Suppressor macrophage treated with lipopolysaccharide for 1 hour (primary cell): ENCODE measurements at places on chromosomes 3 and 15.

GRCh38 chr3:87309601-87310000 is 33.2 kb upstream of the POU1F1 start:
- no peak for DNase-seq

DNA sequence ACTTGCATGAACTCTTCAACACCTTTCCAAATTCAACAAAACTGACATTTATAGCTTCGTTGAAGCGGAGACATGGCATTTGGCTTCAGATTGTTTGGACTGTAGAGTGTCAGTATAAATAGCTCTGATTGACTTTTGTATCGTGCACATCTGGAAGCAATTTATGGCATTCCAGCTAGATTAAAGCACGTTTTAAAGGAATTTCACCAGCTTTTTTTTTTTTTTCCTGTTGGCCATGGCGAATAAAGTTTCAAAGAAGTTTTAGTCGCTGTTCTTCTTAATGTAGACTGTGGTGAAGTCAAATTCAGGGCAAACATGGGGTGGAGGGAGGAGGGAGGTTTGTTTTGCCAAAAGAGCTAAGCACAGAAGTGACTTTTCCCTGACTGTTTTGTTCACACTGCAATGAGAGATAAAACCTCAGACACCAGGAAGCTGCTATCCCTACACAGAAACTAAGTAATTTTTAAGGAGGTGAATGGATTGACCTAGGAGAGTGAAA is 391.0 kb upstream of the RARB start:
- no peak for DNase-seq

DNA sequence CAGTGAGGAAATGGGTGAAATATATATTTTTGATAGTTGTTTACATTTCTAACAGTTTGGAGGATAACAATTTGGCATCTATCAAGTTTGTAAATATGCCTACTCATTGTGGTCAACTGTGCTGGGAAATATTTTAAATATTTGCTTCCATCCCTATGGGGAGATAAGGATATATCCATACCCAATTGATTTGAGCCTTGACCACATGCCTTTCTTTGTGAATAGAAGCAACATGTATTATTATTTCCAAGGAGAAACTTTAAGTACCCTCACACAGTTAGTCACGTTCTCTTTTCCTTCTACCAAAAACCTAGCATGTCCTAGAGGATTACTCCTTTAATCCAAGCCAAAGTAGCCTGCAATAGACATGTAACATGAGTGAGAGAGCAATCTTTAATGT is 245.4 kb upstream of the CBLB start:
- no peak for DNase-seq

GRCh38 chr3:194370753-194371152 is 1.2 kb upstream of the LRRC15 start:
- no peak for DNase-seq

DNA sequence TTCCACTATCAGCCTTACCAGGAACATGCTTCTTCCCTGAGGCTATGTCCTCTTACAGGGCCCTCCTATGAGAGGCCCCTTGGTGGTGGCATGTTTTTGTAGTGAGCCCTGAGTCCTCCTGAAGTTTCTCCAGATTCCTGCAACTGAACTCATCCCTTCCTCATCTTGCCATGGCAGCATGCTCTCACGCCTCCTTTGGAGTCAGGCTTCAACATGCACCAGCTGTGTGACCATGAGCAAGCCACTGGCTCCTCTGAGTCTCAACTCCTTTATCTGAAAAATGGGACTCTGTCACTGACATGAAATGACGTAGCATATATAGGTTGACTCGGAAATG is 216.3 kb upstream of the TLE3 start:
- no peak for DNase-seq

DNA sequence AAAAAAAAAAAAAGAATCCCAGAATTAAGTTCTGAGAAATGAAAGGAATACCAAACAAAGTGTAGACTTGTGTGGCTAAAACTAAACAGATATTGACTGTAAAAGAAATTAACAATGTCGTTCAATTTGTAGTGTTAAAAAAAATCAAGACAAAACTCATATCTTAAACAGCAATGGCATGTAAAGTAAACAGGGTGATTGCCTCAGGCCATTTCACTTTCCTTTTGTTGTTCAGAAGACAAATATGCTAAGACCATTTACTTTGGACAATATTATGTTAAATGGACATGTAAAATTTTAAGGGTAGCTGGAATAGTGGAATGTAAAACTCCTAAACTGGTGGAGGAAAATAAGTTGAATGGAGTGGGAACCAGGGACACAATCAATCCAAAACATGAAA is 139.1 kb downstream of the RTP4 start:
- no peak for DNase-seq

DNA sequence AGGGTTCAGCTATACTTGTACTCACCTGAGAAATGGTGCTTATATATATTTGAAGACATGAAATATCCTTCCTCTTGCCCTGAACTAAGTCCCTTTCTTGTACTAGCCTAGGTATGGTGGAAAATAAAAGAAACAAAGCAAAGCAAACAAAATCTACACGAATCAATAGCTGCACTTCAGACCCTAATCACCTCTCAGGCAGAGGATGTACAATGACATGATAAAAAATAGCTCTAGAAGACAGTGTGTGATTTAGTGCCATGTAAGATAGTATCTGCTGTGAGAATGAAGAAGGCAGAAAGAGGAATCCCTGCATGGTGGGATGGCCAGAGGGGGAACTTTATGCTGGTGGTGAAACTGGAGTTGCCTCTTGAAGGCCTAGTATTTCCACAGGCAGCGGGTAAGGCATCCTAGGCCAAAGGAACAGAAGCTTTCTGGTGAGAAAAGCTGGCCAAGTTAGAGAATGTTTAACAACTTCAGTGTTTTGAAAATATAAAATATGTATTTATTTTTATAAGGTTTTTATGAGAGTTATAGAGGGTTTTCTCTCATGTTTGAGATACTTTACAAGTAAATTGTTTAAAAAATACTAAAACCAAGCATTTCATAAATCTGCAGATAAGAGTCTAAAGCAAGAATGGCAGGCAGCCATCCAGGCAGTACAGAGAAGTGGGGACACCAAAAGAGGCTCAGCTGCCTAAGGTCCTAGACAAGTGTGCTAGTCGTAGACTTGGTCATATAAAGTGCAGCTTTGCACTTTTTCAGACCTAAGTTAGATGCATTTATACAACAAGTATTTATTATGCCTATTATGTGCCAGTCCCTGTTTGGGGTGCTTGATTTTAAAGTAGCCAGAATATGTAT is 14.9 kb downstream of the LEKR1 start:
- DNase-seq = no peak

DNA sequence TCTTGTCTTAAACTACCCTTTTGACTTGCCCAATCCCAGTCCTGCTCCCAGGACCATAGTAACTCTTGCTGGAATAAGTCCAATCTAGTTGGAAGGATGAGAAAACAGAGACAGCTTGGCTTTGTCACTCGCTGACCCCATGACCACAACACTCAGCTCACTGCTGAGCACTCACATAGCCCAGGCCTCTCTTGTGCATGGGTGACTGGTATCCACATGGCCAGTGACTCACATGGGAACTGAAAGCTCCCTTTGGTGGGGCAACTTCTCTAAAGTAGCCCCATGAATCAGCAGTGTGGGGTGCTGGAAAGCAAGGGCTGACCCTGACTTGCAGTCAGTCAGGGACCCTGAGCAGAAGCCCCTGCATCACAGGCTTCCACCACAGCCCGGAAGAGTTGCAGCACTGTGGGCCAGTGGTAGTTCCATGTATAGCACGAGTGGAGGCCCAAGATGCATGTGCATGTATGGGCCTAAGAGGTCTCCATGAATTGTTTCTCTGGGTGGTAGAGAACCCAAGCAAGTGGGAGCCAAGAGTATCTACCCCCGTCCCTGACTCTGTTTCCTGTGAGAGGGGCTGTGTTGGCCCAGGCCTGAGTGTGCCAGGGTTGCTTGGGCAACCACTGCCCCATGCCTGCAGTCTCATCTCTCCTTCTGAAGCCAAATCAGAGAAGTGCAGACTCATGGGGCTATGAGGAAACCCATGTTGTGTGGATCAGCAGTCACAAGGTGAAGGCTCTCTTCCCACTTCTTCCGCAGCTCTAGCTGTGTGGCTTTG is 62.1 kb upstream of the XCR1 start:
- peak; percentile 99 for DNase-seq

- DNase-seq = no peak
These were observed 50.8 kb downstream of the SLC12A8 start for GRCh38 chr3:125161607-125162219.

DNA sequence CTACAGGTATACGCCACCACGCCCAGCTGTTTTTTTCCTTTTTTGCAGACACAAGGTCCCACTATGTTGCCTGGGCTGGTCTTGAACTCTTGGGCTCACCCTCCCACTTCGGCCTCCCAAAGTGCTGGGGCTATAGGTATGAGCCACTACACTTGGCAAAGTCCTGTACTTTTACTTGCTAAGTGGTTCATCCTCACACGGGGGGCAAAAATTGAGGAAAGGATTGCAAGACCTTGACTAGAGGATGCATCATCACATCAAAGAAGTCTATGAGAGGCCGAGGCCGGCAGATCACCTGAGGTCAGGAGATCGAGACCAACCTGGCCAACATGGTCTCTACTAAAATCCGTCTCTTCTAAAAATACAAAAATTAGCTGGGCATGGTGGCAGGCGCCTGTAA is 116.5 kb upstream of the FAM174B start:
- no peak for DNase-seq

- DNase-seq = peak; percentile 68
These were observed 60.2 kb downstream of the IL16 start for GRCh38 chr15:81256916-81257315.

DNA sequence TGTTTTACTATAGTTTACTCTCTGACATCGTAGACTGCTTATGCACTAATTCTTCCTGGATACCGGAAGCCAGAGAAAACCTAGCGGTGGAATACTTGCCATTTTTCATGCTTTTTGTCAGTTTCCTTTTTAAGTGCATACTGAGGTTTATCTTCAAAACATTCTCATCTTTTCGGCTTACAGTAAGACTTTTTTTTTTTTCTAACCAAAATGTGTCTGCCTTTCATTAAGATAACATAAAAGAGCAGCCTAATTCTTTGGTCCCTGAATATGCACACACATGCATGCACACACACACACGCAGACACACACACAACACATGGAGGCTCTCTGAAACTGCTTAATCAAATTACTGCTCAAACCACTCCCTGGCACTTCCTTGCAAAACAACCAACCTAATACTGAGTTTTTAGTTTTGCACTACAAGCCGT is 1.3 kb downstream of the ZNF445 start:
- peak; percentile 29 for DNase-seq

DNA sequence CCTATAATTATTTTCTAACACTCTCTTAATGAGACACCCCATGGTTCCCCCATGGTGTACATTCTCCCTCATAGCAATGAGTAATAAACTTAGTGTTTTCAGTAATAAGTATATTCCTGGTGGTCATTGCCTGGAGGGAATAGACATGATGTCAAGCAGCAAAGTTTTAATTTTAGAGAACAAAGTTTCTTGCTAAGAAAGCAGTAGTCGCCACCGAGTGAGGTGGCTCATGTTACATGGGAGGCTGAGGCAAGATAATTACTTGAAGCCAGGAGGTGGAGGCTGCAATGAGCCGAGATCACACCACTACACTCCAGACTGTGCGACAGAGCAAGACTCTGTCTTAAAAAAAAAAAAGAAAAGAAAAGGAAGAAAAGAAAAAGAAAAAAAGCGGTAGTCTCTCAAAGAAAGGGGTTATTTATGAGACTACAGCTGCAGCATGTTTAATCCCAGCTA is 2.4 kb upstream of the ELP6 start:
- no peak for DNase-seq

GRCh38 chr3:119858957-119859356 is 77.1 kb downstream of the NR1I2 start:
- DNase-seq = no peak

DNA sequence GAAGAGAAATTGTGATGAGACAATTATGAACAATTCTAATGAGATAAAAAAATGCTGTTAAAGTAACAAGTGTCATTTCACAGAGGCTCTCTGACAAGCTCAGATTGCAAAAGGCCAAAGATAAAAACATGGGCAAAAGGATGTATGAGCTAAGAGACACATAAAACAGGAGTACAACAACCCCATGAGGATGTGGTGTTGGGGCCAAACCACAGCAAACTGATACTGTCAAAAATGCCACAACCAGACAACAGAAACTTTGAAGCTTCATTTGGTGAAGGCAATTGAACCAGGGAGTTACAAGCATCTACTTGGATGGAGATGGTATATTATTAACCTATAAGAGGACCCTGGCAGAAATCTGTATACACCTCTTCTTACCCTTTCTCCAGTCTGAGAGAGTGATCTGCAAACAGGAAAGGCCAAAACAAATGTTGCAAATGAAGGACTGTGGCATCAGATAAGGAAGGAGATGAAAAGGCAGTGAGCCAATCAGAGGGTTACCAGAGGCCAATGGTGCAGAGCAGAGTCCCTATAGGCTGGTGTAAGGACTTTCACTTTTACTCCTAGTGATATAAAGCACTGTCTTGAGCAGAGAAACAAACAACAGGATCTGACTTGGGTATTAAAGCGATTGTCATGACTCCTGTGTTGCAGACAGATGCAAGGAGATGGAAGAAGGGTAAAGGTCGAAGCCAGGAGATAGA is 659.0 kb downstream of the NTRK3 start:
- DNase-seq = no peak

DNA sequence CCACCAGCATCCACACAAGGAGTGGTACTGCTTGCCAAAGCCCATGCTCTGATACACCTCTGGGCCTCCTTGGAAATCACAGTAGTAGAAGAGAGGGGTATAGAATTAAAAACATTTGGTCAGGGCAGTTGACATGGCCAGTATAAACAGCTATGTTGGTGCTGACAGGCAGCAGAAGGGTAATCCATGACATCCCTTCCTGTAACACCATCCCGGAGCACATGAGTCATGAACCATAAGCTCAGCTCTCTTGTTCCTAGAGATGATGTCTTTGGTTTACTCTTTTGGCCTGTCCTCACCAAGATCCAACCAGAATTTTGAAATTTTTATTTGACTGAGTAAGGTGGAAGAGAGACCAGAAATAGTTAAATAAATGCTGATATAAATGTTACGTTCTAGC is 132.6 kb upstream of the CTDSPL start:
- no peak for DNase-seq

DNA sequence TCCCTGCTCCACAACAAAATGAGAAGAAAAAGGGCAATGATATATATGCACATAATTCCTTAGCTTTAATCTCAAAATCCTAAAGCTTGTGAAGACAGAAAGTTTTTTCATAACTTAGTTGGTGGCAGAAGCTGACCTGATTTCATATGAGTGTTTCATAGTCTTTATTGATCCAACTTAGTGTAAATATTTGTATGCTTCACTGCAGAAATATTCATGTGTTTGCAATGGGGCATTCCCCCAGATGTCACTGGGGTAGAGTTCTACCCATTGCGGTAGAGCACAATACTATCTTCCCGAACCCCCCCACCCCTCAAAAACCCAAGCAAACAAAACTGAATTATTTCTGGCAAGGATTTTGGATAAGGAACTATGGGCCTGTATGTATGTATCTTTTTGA is 221.2 kb downstream of the THRB start:
- DNase-seq = no peak
